ENCODE measurements at places on chromosomes 5 and 9.
A peak's percentile ranks its signal among the peaks of the same experiment; 100 is the strongest.

DNA sequence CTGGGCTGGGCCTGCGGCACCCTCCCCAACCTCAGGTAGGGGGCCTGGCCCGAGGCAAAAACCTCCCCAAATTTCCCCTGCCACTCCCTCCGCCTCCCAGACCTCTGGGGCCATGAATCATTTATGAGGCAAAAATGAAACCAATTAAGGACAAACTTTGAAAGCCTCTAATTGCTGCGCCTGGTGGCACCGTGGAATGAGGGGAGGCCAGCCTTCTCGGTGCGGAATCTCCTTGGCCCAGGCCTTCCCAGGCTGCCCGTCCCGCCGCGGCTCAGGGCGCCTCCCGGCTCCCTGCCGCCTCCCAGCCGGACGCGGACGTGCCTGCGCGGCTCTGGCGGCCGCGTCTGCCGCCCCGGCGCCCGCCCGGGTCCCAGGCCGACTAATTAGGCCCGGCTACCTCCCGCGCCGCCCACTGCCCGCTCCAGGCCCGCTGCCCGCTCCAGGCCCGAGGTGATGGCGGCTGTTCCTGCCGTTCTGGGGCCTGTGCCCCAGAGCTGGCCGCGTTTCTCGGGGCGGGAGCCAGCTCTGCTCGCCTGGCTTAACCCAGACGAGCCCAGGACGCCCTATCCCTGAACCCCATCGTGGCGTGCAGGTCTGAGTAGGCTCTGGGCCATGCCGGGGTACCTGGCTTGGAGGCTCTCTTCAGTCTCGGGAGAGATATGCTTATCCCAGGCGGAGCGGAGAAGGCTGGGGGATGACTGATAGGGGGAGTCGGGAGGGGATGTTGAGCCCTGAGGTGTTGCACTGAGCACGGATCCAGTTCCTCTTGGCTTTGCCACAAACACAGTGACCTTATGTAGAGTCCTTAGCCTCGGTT is 20.1 kb downstream of the CXXC5 start:
- peak; percentile 56 for DNase-seq

GRCh38 chr5:164581889-164582288 is 1076.5 kb downstream of the MAT2B start:
- DNase-seq: no peak

DNA sequence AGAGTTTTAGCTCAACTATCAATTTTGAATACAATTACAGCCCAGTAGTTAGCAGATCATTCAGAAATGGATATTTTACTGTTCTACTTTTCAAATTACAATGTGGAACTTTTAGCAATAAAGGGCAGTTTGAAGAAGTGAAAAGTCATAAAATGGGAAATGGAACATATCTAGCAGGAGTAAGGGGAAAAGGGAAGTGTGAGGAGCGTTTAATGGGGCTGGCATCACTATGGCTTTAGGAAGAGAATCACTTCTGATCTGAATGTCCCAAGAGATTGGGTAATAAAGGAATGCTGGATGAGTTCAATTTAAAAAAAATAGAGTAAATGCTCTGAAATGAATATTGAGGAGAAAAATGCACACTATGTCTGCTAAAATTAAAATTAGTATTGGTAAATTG is 77.4 kb downstream of the ATPSCKMT start:
- DNase-seq: no peak

- no peak for DNase-seq
Observed at GRCh38 chr5:159184236-159184635, 25.1 kb downstream of the RNF145 start.

DNA sequence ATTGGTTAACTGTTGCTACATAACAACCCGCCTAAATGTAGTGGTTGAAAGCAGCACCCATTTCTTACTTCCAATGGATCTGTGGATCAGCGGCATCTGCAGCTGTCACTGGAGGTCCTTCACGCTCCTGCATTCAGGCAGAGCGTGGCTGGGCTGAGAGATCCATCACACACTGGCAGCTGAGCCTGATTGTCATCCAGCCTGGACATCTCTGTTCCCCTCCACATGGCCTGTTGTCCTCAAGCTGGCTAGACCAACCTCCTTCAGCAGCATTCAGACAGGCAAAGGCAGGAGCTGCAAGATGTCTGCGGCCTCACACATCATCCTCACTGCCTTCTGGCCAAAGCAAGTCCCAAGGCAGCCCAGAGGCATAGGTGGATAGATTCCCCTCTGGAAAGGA is 36.9 kb downstream of the DYNC2I2 start:
- DNase-seq: no peak

DNA sequence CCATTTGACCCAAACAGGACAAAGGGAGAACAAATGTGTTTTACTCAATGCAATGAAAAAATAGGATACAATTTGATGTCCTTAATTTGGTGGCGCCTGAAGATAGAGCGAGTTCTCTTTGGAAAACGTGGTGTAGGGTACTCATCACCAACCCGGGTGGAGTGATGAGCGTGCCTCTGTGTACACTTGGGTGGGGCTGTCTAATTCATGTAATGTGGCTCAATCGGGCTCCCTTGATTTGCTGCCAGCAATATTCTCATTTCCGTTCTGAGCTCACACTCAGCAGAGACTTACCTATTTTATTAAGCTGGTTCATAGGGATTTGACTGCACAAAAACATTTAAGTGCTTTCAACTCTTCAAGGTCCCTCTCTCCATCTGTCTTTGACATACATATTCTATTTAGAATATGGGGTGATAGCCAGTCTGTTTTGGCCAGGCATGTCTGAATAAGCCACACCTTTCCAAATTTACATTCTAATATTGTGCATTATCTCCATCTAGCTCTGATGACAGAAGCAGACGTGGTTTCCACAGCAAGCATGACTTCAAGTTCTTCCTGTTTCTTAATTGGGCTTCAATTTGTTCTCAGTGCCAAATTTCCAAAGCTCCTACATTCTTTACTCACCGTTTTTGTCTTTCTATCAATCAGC is 162.5 kb downstream of the IRX2 start:
- no peak for DNase-seq

- DNase-seq: no peak
Observed at GRCh38 chr5:123755653-123756317, 243.8 kb downstream of the CSNK1G3 start.

- DNase-seq: no peak
Observed at GRCh38 chr9:111632695-111633388, 1.7 kb downstream of the DNAJC25 start.

GRCh38 chr9:131048332-131048731 is 39.4 kb downstream of the LAMC3 start:
- no peak for DNase-seq

DNA sequence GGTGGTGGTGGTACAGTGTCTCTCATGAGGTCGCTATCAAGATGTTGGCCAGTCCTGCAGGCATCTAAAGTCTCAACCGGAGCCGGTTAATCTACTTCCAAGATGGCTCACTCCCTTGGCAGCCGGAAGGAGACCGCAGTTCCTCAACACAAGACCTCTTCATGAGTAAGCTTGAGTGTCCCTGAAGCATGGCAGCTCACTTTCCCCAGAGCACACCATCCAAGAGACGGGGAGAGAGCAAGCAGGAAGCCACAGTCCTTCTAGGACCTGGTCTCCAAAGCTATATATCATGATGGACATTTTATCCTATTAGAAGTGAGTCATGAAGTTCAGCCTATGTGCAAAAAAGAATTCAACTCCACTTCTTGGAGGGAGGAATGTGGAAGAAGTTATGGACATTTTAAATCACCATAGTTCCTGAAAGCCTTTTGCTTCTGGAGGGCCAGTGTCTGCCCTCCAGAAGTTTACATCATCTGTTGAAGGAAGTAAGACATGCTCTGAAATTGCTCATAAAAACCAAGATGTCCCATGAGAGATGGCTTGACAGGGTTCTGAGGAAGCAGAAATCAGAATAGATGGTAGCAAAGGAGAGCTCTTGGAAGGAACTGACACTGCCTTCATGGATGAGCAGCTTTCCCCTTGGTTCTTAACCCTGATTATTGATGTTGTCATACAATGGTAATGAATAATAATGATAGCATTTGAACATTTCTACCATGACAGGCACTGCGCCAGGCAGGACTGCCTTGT is 21.3 kb downstream of the GALNT10 start:
- DNase-seq: no peak

GRCh38 chr9:89149726-89150125 is 28.9 kb downstream of the SHC3 start:
- DNase-seq: no peak

DNA sequence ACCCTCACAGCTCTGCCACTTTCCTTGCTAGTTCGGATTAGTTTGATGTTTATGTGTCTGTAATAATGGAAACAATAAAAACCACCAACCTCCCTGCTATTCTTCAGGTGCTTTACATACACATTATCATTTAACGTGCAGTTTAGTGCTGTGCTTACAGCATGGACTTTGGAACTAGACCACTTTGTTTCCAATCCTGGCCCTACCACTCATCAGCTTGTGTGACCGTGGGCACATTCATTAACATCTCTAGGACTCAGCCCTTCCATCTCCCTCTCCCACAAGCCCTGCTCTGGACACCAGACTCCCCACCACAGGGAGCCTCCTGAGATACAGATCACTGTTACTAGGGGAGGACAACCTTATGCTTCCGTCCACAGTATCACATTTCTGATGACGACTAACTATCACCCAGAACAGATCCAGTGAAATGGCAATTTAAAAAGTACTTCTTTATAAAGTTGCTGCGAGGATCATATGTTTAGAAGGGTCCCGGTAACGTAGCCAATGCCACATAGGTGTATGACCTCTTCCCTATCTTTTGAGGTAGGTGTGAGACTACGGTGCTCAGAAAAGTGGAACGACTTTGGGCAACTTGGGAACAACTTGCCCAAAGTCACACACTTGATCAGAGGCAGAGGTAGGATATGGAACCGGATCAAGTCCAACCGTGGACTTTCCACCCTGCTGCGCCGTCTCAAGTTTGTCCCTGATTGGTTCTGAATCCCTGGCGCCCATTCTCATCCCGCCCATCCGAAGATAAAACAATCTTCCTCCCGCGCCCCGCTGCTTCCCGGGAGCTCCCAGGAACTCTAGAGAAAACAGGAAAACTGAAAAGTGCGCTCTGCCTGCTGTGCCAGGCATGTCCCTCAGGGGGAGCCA is 132.4 kb upstream of the NIPBL start:
- DNase-seq: no peak

GRCh38 chr5:83377131-83377865 is 94.2 kb upstream of the VCAN start:
- DNase-seq: no peak

- no peak for DNase-seq
Observed at GRCh38 chr5:178186427-178186826, 744 bp downstream of the GMCL2 start.

DNA sequence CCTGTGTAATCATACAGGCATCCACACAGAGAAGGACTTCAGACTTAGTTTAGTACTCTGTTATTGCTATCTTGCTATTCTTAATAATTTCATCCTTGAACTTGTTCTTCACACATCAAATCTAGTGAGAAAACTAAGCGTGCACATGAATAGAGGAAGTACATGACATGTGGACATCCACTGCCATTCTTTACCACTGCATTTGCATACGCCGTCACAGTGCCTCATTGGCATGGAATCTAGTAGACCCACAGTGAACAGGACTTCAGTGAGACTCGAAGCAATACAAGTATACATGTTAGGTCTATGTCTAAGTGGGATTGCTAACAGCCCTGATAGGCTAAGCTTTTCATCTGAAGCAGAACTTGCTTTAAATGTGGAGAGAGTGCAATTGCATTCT is 592.1 kb downstream of the TLE4 start:
- DNase-seq: no peak

DNA sequence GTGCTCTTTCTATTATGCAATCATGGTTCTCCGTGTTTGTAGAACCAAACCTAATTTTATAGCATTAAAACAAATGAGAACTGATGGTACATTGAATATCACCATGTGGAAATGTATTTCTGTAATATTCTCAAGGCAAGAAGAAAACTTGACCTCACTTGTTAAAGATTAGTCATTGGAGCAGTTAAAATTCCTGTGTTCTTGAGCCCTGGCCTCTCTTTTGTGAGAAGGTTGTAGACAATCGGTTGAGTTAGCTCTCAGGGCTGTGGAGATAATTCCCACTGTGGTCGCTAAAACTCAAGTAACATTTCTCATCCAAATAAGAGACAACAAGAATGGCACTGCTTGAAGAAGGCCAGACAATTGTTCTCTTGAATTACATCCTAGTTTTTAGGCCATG is 216.0 kb upstream of the KLF4 start:
- no peak for DNase-seq
